Activated CD8-positive, alpha-beta memory T cell treated with anti-CD3 and anti-CD28 coated beads for 36 hours (primary cell): ENCODE measurements at places on chromosomes 13 and 19. TPM values are rescaled to one million over a fixed set of nuclear protein-coding genes. Genes with fewer than 3 reads are reported as not detected.

Gene IQCN
- 0.59 TPM for total RNA-seq

Gene RDH8
- total RNA-seq: not detected

Gene PTGIR
- total RNA-seq: 24.8 TPM

Gene SOX1
- total RNA-seq: not detected

Gene SPHK2
- 35.7 TPM for total RNA-seq
